ENCODE measurements at places on chromosomes 12 and 14.
A peak's percentile ranks its signal among the peaks of the same experiment; 100 is the strongest.

- no peak for DNase-seq
Observed at GRCh38 chr12:129997239-129997638, 93.4 kb upstream of the TMEM132D start.

GRCh38 chr12:57214398-57214781 lies 2.2 kb upstream of the NXPH4 start:
- DNase-seq = peak; percentile 73

DNA sequence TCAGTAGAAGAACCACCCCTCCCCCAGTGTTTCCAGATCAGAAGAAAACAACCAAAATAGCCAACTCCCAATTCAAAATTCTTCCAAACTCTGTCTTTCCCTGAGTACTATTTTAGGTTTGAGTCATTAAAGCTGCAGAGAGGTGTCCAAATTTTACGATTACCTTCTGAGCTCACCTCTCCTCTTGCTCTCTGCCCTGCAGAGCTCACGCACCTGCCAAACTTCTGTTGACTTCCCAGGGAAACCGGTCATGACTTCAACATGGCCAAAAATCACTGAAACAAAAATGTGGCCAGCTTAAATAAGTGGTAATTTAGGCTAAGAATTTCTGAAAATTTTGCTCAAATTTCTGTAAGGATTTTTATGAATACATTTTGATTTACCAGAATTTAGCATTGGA lies 70.9 kb upstream of the OTX2 start:
- DNase-seq = no peak

DNA sequence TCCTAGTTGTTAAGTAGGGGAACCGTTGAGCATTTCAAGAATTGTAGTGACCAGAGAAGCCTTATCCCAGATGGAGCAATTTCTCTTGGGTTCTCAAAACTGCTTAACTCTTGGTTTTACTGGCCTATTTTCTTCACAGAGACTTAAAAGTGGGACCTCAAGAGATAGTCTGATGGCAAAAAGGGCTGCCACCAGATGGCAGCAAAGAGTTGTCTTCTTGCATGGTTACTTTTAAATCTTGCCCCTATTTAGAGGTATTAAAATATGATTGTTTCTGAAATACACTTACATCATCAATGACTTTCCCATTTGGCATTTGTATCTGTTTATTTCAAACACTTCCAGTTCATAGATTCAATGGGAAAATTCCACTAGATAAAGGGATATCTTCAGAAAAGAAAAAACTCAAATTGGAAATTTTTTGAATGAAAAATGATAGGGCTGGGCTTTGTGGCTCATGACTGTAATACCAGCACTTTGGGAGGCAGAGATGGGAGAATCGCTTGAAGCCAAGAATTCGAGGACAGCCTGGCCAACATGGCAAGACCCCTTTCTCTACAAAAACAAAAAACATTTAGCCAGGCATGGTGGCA lies 69.9 kb upstream of the CNTN1 start:
- DNase-seq = peak; percentile 19

DNA sequence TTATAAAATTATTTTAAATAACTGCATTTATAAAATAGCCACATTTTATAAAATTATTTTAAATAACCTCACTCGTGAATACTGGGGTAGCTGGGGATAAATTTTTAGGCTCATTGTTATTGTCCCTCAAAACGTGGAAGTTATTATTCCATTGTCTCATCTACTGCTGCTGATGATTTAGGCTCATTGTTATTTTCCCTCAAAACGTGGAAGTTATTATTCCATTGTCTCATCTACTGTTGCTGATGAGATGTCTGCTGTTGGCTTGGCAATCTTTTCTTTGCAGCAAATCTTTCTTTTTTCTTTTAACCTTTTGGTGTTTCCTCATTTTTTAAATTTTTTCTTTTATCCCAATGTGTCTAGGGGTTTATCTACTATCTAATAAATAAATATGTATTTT lies 182.6 kb upstream of the PZP start:
- no peak for DNase-seq
